T1000 (cell line): ENCODE measurements at places on chromosomes 5 and 9.

DNA sequence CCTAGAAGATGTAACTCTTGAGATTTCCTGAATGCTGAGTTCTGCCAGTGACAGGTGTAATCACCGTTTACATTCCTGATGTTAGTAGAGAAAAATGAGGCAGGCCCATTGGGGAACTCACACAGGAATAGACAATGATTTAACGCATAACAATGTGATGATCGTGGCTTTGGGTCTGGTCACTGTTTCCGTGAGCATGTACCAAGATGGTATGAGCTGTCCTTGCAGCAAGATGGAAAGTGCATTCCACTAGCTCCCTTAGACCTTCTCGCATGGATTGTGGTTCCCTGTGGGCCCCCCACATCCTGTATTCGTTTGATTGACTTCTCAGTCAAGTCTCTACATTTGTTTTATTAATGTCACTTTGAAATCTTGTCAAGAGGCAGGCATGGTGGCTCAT, 124.0 kb upstream of the DAP start:
- no peak for DNase-seq

DNA sequence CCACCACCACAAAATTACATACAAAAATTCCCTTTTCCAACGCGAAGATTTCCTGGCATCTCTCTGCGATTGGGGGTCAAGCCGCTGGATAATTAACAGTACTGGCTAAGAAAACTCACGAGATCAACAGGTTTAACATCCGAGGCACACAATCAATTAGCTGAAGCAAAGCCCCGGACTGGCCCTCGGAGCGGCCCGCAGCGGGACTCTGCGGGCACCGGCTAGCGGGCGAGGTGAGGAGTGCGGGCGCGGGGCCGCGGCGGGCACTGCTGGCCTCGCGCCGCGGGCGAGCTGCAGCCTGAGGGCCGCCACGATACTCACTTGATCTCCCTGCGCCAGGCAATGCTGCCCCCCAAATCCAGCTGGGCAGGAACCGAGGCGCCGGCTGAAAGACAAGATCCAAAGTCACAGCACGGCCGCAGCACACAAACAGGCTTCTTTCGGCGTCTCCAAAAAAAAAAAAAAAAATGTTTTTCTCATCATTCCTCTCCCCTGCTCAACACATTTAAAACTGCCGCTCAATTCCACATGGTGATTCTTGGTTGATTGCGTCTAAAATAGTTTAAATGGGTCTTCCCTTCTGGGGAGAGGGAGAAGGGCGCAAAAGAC, 210.2 kb downstream of the MEF2C start:
- DNase-seq = no peak

- no peak for DNase-seq
Observed at GRCh38 chr9:79637177-79637925, 65.6 kb downstream of the TLE4 start.

GRCh38 chr5:125574491-125575044, 828.1 kb upstream of the ZNF608 start:
- no peak for DNase-seq

- DNase-seq = no peak
Observed at GRCh38 chr9:89363311-89363670, 45.0 kb downstream of the SECISBP2 start.

- DNase-seq = no peak
Observed at GRCh38 chr5:8184455-8185063, 315.6 kb downstream of the MTRR start.

DNA sequence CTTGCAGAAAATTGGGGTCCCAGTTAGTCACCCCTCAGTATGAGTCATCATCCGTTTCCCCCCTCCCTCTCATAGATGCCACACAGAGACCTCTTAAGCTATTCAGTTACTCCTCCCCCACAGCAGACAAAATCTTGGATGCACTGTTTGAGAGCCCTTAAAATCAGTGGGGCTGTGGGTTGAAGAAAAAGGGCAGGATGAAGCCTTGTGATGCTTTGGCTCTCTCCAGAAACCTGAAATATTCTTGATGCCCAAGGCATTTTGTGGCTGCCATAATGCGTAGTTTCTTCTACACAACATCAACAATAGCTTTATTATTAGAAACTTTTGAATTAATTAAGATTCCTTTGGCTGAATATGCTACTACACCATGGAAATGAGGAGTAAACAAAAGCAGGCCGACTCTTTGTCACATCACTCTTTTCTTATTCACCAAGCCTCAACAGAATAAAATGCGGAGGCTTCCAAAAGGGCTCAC, 133.8 kb downstream of the MRPS30 start:
- DNase-seq = no peak

DNA sequence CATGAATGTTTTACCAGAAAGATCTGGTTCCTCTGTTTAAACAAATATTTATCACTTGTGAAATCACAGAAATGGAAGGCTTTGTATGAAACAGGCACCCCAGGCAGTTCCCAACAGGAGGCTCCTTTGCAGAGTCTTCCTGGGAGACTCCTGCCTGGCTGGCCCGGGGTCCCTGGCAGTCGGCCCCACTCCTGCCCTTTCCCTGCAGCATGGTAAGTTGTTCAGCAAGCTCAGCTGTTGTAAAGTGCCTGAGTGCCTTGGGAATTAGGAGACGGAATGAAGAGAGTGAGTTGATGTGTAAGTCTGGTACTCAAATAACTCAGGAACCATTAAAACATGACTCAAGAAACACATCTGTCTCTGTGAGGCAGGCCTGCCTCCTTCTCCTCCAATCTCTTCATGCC, 17.5 kb upstream of the LHFPL2 start:
- DNase-seq = no peak

- no peak for DNase-seq
Observed at GRCh38 chr9:124242331-124243194, 15.2 kb upstream of the NEK6 start.

- no peak for DNase-seq
Observed at GRCh38 chr9:77783518-77783917, 135.4 kb upstream of the GNA14 start.

DNA sequence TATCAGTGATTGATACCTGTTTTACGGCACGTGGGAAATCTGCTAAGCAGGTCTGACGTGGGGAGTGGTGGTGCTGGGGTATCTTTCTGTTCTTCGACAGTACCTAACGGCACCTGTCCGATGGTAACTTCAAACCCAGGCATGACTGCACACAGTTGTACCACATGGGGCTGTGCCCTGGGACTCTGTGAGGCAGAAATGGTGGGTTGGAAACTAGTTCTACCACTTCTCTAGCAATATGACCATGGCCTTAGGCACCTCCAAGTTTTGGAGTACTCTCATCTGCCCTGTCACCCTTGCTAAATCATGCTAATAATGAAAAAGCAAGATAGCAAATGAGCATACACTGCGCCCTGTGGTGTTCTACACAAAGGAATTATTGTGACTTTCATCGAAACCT, 30.9 kb downstream of the EPB41L4B start:
- no peak for DNase-seq

DNA sequence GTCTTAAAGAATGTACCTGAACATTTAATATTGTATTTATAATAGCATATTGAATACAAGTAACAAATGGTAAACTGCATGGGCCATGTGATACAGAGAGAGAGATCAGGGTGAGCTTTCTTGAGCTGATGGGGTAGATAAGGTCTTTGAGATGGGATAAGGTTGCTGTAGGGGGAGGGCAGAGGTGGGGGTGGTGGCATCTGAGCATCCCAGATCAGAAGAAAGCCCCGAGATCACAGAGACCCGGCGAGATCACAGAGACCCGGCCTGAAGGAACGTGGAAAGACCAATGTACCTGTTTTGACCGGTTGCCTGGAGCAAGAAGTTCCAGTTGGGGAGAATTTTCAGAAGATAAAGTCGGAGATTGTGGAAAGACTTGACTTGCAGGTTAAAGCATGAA, 6.6 kb downstream of the SMARCA2 start:
- no peak for DNase-seq

- no peak for DNase-seq
Observed at GRCh38 chr9:81069038-81069795, 620.1 kb downstream of the TLE1 start.

DNA sequence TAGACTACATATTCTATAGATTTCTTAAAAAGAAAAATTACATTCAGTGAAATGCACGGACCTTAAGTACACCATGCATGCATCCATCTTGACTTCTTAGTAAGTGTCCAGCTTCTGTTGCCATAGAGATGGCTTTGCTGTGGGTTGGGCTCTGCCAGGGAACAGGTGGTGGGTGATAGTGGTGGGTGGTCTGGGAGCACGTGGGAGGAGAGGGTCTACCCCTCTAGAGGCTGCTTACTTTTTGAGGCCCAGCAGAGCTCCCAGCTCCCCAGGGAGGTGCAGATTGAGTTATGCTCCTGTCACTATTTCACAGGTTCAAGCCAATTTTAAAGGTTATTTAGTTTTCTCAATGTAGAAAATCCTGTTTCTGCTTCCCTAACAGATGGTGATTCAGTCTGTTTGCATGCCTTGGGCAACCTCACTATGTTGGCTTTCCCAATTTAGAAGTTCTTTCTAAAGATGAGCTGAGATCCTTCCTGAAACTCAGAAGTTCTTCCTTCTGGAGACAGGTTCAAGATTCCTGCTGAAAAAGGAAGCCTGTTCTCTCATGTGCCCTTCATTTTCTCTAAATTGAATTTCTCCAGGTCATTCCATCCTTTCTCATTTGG, 107.4 kb upstream of the LHFPL2 start:
- no peak for DNase-seq
